ENCODE measurements at places on chromosomes 4 and X. TPM values are rescaled to one million over a fixed set of nuclear protein-coding genes. Genes with fewer than 3 reads are reported as not detected.

ADH6 gene
- total RNA-seq: not detected

GUCY1A1 gene
- total RNA-seq: 43.0 TPM

GNRHR gene
- total RNA-seq: not detected

TRIM2 gene
- total RNA-seq: 20.2 TPM

ITGB1BP2 gene
- total RNA-seq: 111 TPM

PPP4R3C gene
- total RNA-seq: not detected

UPF3B gene
- total RNA-seq: 3.5 TPM

SMIM31 gene
- not detected for total RNA-seq

DACH2 gene
- total RNA-seq: not detected

FAM90A26 gene
- not detected for total RNA-seq

ZRSR2 gene
- total RNA-seq: 7.8 TPM

HAND2 gene
- total RNA-seq: 117 TPM

TLR1 gene
- total RNA-seq: 3.5 TPM

FREM3 gene
- total RNA-seq: not detected

TMEM35A gene
- total RNA-seq: not detected

TKTL2 gene
- not detected for total RNA-seq

RBMXL3 gene
- not detected for total RNA-seq

SAGE1 gene
- not detected for total RNA-seq

RAI2 gene
- 23.6 TPM for total RNA-seq

ZDHHC15 gene
- total RNA-seq: 3.1 TPM

PF4V1 gene
- total RNA-seq: not detected

INTU gene
- 5.2 TPM for total RNA-seq

FRAS1 gene
- 1.4 TPM for total RNA-seq

NPY2R gene
- not detected for total RNA-seq

SGMS2 gene
- total RNA-seq: 21.4 TPM

BANK1 gene
- total RNA-seq: 0.08 TPM

MSX1 gene
- 3.4 TPM for total RNA-seq

NLGN4X gene
- total RNA-seq: 4.5 TPM

SYTL5 gene
- 0.41 TPM for total RNA-seq

MGAT4D gene
- total RNA-seq: not detected
